Central memory CD4-positive, alpha-beta T cell (primary cell): ENCODE measurements at places on chromosomes 7 and 10.

DNA sequence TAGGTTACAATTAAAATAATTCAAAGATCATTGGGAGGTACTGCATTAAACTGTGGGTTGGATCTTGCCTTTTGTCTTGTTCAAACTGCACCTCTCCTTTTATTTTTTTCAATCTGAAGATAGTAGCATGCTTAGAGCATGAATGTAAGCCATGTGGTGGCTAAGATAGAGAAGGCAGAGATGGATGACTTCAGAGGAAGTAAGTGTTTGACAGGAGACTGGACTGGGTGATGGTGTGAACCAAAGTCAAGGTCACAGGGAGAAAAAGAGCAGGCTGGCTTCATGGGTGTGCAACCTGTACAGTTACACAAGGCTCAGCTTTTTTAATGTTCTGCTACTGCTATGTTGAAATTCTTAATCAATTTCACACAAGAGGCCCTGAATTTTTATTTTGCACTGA is 85.6 kb downstream of the ZEB1 start:
- no peak for DNase-seq

DNA sequence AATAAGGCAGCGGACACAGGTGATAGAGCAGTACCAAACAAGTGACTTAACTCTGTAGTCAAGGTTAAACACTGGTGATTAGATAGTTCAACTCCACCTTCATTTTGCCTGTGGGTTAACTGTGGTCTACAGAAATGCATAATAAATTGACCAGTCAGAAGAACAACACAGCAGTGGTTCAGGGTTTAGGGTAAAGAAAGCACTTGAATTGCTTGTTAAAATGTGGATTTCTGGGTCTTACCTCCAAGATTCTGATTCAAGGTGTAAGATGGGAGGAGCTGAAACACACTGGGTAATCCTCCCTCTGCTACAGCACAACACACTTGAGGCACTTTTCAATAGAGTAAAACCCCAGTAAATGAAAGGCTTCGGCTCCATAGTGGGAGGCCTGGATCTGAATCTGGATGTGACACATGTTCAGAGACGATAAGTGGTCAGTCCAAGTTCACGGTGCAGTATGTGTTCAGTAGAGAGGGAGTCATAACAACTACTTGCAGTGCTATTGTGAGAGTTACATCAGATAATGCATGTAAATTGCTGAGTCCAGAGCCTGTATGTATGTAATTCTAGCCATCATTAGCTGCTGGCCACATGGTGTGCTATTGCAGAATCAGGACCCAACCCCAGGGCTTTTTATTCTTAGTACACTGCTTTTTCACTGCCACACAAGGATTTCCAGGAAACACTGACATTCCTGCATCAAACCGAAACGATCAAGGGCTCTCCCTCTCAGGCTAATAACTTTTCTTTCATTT is 141.7 kb downstream of the SORCS1 start:
- no peak for DNase-seq

DNA sequence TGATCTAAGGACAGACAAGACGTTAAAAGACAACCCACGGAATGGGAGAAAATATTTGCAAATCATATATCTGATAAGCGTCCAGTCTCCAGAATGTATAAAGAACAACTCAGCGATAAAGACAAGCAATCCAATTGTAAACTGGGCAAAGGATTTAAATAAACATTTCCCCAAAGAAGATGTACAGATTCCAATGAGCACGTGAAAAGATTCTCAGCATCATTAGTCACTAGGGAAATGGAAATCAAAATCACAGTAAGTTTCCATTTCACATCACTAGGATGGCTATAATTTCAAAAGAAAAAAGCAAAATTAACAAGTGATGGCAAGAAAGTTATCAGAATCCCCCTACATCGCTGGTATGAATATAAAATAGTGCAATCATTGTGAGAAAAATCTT is 316.1 kb downstream of the SFMBT2 start:
- DNase-seq: no peak

- DNase-seq: no peak
Observed at GRCh38 chr10:95221124-95221523, 27.1 kb downstream of the ACSM6 start.

DNA sequence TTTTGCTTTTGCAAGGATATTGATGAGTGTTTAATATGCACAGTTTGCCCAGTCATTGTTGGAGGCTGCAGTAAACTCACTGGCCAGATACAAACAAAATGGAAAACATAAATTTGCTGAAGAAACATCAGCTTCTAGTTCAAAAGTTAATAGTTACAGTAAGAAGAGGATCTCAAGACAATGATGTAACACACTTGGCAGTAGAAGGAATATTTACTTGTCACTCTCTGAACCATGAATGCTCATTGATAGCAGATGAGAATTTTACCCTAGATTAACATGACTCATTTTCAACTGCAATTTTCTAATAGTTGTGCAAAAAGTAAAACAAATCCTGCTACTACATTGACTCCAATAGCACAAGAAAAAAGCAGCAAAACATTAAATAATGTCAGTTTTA is 47.7 kb downstream of the VWC2 start:
- DNase-seq: no peak

- DNase-seq: no peak
Observed at GRCh38 chr10:71262027-71262426, 49.7 kb downstream of the UNC5B start.

GRCh38 chr10:52283174-52283573 is 30.9 kb upstream of the DKK1 start:
- DNase-seq: no peak
